CD4-positive, alpha-beta T cell treated with Interleukin-15 for 4 hours (primary cell): ENCODE measurements at places on chromosomes 16 and 17.
A peak's percentile ranks its signal among the peaks of the same experiment; 100 is the strongest.

DNA sequence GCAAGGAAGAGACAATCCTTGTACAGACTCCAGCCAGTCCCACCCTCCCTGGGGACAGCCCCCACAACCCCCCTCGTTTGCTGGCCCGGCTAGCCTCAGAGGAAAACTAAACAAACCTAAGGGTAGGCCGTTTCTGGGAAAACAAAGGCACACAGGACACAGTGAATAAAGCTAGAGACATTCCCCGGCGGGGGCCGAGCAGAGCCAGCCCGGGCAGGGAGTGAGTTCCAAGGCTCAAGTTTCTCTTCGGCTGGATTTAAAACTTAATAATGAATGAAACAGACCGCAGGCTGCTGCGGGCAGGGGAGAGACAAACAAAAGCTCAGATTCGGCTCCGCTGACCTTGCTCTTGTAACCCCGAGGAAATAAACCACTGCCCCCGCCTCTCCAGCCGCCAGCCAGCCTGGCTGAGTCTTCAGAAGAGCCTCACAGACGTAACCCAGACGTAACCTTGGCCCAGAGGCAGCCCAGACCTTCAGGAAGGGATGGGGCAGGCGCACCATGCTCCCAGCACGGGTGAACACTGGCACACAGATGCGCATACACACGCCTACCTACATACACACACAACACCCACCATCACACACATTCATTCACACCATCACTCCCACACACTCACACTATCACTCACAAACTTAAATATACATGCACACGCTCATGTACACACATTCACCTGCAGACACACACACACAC, 216.0 kb downstream of the ZNF423 start:
- no peak for DNase-seq

GRCh38 chr17:70313086-70313852, 143.9 kb downstream of the KCNJ2 start:
- no peak for DNase-seq

GRCh38 chr16:85923153-85924021, 24.4 kb downstream of the IRF8 start:
- no peak for DNase-seq

- no peak for DNase-seq
Measured at GRCh38 chr17:29870836-29871465, 59.1 kb downstream of the SSH2 start.

- DNase-seq = no peak
Measured at GRCh38 chr17:9968881-9969280, 63.8 kb upstream of the RCVRN start.

GRCh38 chr17:30095507-30096244, 20.9 kb upstream of the NSRP1 start:
- DNase-seq = peak; percentile 7
